ENCODE measurements at places on chromosomes 2 and 18.

DNA sequence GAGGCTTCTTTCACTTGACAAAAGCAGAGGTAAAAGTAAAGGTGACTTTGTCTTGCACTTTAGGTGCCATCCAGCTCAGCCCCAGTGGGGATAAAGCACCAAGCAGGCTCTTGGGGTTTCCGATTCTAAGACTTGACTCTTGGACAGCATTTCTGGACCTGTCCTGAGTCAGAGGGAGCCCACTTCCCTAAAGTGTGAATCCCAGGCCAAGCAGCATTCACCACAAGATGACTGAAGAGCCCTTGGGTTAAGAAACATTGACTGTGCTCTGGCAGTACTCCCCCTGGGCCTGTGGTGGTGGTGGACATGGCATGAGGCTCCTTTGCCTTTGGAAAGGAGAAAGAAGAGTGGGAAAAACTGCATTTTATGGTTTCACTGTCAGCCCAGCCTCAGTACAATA is 638.0 kb upstream of the VRK2 start:
- no peak for DNase-seq

GRCh38 chr18:35770376-35771014 is 189.0 kb downstream of the GALNT1 start:
- peak; percentile 23 for DNase-seq

DNA sequence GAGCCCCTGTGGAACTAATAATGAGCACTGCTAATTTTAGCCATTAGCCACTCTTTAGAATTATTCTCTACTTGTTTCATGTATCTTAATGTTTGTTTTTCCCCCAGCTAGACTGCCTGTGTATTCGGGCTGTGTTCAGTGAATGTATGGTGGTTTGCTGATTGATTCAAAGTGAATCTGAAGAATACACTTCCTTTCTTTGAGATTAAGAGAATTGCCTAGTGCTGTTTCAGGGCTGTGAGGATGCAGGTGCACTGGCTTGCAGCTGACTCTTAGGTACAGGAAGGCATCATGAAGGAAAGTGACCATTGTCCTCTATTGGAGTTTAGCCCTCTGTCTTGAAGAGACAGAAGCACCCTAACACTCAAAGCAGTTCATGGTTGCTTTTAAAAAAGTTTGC is 138.7 kb downstream of the CERS6 start:
- DNase-seq, result no peak

GRCh38 chr2:59969161-59969560 is 584.3 kb downstream of the BCL11A start:
- no peak for DNase-seq

DNA sequence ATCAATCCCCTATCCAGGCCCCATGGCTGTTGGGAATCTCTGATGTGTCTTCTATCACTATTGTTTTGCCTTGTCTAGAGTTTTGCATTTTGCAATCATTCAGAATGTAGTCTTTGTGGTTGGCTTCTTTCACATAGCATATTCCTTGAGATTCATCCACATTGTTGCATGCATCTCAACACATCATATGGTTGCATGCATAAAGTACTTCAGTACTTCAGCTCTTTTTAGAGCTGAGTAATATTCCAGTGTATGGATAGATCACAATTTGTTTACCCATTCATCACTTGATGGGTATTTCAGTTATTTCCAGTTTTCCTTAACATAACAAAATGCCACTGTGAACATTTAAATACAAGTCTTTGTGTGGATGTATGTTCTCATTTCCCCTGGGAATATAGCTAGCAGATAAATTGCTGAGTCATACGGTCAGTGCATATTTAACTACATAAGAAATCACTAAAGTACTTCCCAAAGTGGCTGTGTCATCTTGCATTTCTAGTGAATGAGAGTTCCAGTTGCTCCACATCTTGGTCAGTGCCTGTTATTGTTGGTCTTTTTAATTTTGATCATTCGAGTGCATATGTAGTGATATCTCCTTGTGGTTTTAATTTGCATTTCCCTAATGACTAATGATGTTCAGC is 138.8 kb downstream of the BCL11A start:
- DNase-seq, result no peak

DNA sequence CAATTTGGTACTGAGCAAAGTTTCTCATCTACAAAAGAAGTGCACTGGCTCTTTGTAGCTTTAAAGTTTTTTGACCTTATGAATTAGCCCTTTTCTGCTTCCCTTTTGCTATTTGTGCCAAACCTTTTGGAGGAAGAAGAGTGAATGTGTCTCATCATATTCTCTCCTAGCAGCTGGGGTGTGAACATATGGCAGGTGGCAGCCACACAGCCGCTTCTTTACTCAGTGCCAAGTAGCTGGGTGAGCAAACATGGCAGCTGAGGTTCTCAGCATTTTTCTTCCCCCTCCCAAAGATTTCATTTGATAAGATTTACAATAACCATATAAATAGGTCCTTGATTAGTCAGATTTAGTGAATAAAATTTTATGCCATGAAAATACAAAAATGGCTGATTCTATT is 46.7 kb upstream of the STK17B start:
- no peak for DNase-seq

GRCh38 chr2:74181739-74182138 is 3.1 kb upstream of the MOB1A start:
- DNase-seq, result no peak

- DNase-seq, result no peak
These were observed 91.3 kb downstream of the TNS1 start for GRCh38 chr2:217911283-217912097.

GRCh38 chr2:68272246-68272994 is 20.1 kb upstream of the PPP3R1 start:
- DNase-seq, result no peak

DNA sequence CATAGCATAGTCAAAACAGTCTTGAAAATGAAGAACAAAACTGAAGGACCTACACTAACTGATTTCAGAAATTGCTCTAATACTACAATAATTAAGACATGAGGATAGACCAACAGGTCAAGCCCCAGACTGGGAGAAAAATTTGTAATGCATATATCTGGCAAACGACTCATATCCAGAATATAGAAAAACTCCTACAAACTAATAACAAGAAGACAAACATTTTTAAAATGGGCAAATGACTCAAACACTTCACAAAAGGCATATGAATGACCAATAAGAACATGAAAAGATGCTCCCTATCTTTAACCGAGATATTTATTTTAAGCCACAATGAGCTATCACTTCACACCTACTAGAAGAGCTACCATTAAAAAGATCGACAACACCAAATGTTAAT is 14.2 kb downstream of the TGFBRAP1 start:
- DNase-seq, result no peak

DNA sequence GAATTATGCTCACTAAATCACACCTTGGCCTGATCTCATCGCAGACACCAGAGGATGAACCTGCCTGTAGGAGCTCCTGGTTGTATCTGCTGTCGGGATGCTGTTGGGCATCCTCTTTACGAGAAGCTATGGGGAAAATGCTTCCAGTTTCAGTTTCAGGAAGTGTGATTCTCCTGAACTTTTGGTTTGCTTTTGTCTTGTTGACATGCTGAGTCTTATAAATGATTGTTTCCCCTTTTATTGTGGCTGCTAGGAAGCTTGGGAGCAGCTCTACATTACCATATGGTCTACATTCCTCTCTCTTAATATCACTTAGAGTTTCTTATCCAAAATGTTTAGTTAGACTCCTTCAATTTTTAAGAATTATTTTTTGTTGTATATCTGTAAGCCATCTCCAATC is 227.5 kb downstream of the MTX2 start:
- DNase-seq, result no peak

DNA sequence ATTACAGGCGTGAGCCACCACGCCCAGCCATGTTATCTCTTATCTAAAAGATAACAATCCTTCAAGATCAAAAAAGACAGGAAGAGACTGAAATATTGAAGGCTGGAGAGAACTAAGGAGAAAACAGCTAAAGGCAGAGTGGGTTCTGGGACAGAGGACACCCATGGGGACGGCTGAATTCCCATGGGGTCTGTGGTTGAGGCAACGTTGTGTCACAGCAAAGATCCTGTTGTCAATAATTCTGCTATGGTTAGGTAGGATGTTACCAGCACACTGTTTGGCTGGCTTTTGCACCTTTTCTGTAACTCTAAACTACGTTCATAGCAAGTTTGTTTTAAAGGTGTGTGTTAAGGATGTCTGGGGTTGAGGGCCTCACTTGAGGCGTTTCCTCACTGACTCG is 137.7 kb upstream of the APCDD1 start:
- no peak for DNase-seq

DNA sequence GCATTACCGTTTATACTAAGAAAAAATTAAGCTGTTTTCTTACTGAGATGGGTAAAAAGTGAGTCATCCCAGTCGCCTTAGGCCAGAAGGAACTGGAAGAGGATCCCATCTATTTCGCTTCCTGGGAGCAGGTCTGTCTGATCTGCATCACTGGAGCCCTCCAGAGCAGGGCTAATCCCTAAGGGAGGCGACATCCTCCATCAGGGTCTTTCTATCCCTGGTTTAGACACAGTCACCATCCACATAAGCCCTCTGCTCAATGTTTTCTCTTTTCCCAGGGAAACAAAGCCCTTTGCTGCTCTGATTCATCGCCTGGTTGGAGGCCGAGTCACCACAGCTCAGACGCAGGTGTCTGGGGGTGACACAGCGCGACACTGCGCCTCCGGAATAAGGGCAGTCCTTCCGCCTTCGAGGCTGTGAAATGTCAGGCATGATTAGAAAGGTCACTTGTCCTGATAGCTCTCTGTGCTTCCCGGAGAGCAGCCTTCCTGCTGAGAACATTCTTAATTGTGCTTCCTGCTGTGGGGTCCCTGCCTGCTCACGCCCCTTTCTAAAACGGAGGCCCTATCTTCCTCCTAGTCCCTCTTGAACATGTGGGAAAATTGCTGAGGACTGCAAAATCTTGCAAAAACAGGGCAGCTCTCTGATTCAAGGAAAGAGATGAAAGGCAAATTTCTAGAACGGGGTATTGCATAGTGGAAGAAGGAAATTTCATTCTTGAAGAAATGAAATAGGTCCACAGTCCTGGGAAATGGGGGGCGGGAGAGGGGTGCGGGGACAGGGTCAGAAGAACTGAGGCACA is 56.3 kb downstream of the MARCHF4 start:
- no peak for DNase-seq

- peak; percentile 2 for DNase-seq
These were observed 239.6 kb downstream of the MREG start for GRCh38 chr2:215773728-215774127.

GRCh38 chr2:42844366-42844765 is 52.0 kb upstream of the HAAO start:
- DNase-seq, result no peak

GRCh38 chr2:111157798-111158197 is 37.1 kb downstream of the BCL2L11 start:
- DNase-seq, result no peak

DNA sequence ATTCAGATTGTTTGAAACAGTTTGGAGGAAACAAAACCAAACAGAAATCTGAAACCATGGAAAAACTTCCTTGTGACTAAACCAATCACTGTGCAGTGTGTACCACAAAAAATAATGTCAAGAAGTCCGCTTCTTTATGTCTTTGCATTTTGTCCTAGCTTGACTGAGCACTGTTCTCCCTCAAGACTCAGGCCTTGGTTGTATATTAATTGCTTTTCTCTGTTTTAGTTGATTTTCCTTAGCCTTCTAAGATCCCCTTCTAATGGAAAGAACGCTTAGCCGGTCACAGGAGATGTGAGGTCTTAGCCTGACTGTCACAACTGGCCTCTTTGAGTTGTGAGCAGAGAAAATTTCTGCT is 56.6 kb downstream of the LCLAT1 start:
- no peak for DNase-seq

GRCh38 chr18:57975805-57976204 is 68.2 kb upstream of the NEDD4L start:
- no peak for DNase-seq

- no peak for DNase-seq
These were observed 158.3 kb upstream of the NDUFV2 start for GRCh38 chr18:8943900-8944870.

DNA sequence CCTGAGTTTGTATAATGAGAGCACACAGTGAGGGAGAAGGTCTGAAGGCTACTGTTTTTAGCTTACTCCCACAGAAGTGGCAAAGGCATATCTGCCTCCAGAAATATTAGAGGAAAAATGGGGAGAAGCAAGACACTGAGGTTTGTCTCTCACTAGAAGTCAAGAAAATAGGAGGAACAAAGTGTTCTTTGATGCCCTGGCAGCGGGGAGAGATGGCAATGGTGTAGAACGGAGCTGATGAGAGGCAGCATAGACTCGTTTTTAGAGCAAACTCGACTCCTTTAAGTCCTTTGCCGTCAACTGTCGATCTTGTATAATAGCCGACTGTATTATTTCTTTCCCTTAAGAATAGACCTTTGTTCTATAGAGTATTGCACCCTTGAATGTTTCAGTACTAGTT is 73.8 kb downstream of the ANKRD44 start:
- DNase-seq, result no peak
